ENCODE measurements at places on chromosomes 7 and 10.
A peak's percentile ranks its signal among the peaks of the same experiment; 100 is the strongest.

- no peak overlapping the region for H3K4me3 ChIP-seq
- no peaks in the 10 kb centered on the region for H3K36me3 ChIP-seq
- no peak for DNase-seq
- H3K27ac ChIP-seq = no peak overlapping the region
- H3K4me1 ChIP-seq = no peaks in the 10 kb centered on the region
These were observed 225.5 kb downstream of the PLXNA4 start for GRCh38 chr7:132350741-132351140.

DNA sequence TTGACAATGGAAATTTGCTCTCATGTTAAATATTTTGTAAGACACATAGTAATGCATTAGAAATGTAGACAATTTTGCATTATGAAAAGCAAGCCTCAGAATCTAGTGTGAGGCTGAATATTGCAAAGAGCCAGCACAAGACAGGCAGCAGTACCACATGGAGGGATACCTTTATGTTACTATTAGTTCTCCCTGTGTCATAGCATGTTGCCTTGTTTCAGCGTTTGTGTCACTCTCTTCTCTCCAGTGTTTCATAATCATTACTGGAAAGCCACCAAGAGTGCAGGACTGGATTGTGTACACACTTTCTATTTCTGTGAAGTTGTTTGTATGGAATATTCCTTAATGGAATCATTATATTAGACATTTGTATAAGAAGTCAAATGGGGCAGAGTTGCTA is 8.5 kb downstream of the AHR start:
- H3K4me3 ChIP-seq = no peak overlapping the region
- no peaks in the 10 kb centered on the region for H3K27me3 ChIP-seq
- H3K27ac ChIP-seq = no peak overlapping the region
- DNase-seq = no peak

DNA sequence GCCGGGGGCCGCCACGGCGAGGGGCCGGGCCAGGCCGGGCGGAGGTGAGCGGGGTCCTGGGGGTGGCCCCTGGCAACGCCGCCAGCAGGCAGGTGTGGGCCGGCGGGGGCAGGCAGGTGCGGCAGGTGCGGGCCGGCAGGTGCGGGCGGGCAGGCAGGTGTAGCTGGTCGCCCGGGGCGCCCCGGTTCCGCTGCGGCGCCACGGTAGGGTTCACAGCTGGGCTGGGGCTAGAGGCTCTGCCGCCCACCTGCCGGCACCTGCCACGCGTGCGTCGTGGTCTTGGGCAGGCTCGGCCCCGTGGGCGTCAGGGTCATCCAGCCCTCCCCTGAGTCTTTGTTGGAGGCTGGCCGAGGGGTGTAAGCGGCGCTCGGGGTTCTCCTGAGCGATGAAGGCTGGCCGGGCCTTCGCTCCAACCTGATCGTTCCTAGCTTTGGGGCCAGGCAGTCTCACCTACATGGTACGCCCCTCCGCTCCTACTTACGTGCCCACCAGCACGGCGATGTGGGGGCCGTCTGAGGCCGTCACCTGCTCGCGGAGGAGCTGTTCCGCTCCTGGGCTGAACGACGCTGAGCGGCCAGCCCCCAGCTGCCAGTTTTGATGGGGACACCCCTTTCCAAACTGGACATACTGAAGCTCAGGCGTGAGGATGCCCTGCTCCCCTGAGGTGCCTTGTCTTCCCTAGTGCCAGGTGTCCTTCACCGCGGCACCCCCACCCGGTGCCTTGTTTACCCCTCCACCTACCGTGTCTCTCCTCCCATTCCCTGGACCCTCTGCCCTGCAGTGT is 493 bp downstream of the ZMIZ2 start:
- H3K36me3 ChIP-seq = no peaks in the 10 kb centered on the region
- peak; percentile 84 for DNase-seq
- H3K27ac ChIP-seq = peak overlapping the region; percentile 96
- peaks cover 52% of the 10 kb centered on the region for H3K4me1 ChIP-seq
- H3K4me3 ChIP-seq = peak overlapping the region; percentile 40

- no peaks in the 10 kb centered on the region for H3K27me3 ChIP-seq
- no peak overlapping the region for H3K4me3 ChIP-seq
- H3K36me3 ChIP-seq = no peaks in the 10 kb centered on the region
These were observed 61.1 kb downstream of the KCNMA1 start for GRCh38 chr10:77576444-77577032.

- no peaks in the 10 kb centered on the region for H3K36me3 ChIP-seq
- H3K4me1 ChIP-seq = no peaks in the 10 kb centered on the region
These were observed 194.8 kb downstream of the FANK1 start for GRCh38 chr10:126090911-126091728.

DNA sequence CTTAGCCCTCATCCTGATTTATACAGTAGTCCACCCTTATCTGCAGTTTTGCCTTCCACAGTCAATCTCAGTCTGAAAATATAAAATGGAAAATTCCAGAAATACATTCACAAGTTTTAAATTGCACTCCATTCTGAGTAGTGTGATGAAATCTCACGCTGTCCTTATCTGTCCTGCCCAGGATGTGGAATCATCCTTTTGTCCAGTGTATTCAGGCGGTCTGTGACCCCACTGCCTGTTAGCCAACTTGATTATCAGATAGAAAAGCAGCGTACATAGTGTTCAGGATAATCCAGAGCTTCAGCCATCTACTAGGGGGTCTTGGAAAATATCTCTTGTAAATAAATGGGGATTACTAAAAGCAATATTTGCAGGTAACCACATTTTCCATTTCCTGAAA is 146.3 kb downstream of the MALRD1 start:
- no peak overlapping the region for H3K27ac ChIP-seq
- no peaks in the 10 kb centered on the region for H3K27me3 ChIP-seq
- H3K36me3 ChIP-seq = no peaks in the 10 kb centered on the region
- H3K4me3 ChIP-seq = no peak overlapping the region
- no peaks in the 10 kb centered on the region for H3K4me1 ChIP-seq
- DNase-seq = no peak

DNA sequence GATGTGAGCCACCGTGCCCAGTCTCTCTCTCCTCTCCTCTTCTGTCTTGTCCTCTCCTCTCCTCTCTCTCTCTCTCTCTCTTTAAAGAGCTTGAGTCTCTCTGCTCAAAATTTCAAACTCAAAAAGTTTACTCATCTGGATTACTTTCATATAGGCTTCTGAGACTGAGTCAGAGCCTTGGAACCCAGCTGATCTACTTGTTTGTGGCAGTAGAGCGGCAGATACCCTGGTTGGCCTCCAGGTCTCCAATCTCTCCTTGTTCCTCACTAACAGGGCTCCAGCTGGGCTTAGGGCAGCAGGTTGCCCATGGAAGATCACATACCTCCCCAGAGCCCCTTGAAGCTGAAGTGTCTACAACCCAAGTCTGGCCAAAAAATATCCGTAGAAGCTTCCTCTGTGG is 51.0 kb downstream of the HHEX start:
- H3K27me3 ChIP-seq = no peaks in the 10 kb centered on the region
- no peak overlapping the region for H3K4me3 ChIP-seq
- DNase-seq = no peak
- peaks cover 52% of the 10 kb centered on the region for H3K4me1 ChIP-seq
- H3K27ac ChIP-seq = peak overlapping the region; percentile 6

DNA sequence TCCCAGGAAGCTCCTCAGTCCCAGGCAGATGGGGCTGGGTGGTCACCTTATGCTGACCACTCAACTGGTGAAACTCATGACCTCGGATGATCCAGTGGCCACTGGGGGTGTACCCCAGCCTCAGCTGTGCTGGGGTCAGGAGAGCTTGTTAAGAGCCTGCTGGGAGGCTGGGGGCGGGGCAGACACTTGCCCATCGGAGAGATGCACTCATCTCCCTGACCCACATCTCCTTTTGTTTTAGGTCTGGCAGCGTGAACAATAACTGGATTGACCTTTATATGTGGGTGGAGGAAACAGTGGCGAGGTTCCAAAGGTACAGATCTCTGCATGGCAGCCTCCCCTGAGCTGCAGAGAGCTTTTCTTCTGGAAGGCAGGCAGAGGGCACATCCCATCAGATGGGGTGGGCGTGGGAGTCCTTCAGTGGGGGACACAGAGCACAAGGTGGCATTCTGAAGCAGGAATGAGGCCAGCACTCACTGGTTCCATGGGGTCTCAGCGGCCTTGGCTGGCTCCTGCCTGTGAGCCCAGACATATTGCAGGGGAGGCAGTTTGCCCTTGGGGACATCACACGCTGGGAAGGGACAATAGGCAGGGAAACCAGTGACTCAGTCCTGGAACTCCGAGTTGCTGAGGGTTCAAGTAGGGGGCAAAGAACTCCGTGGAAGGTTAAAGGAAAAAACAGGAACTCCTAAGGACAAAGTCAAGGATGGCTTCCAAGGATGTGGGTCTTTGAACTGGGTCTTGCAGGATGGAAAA is 5.2 kb downstream of the ANTXRL start:
- peaks cover under 1% of the 10 kb centered on the region for H3K27me3 ChIP-seq
- DNase-seq = no peak
- no peak overlapping the region for H3K27ac ChIP-seq
- H3K4me3 ChIP-seq = no peak overlapping the region
- H3K36me3 ChIP-seq = no peaks in the 10 kb centered on the region
- H3K4me1 ChIP-seq = no peaks in the 10 kb centered on the region

- no peaks in the 10 kb centered on the region for H3K27me3 ChIP-seq
- H3K4me1 ChIP-seq = peaks cover 24% of the 10 kb centered on the region
- no peak overlapping the region for H3K4me3 ChIP-seq
- H3K27ac ChIP-seq = no peak overlapping the region
- no peaks in the 10 kb centered on the region for H3K36me3 ChIP-seq
These were observed 123.2 kb downstream of the HERPUD2 start for GRCh38 chr7:35571611-35572240.

DNA sequence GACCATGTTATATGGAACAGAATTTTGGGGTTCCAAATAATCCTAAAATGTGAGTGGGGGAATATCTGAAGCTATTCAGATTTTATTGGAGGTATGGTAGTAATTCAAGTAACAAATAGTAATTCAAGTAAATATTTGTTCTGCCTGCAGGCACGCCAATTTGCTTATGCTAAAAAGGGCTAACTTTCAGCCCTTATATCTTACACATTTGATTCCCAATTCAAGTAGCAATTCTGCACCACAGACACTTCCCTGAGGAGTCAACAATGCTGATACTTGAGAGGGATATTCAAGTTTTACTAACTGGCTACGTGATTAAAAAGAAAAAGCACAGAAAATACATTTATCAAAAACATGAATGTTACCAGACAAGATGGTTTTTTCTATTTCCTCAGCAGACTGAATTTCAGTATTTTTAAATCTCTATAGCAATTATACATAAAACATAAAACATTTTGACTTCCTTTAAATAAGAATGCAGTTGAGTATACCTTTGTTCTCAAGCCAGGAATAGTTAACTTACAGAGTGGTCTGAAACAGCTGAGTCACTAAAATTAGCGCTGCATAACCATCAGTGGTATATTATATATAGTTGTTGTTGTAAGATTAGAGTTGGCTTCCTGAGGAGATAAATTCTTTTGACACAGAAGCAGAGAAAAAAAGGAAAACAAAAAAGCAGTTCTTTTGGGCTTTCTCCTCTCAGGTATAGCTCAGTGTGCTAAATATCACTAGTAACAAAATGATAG is 33.9 kb downstream of the MTPN start:
- H3K4me1 ChIP-seq = peaks cover 15% of the 10 kb centered on the region
- no peak overlapping the region for H3K4me3 ChIP-seq
- no peak for DNase-seq

GRCh38 chr7:8391353-8392062 is 41.9 kb upstream of the NXPH1 start:
- no peak for DNase-seq
- no peaks in the 10 kb centered on the region for H3K36me3 ChIP-seq
- H3K4me1 ChIP-seq = no peaks in the 10 kb centered on the region
- H3K4me3 ChIP-seq = no peak overlapping the region

GRCh38 chr10:30048768-30049517 is 10.4 kb downstream of the JCAD start:
- H3K36me3 ChIP-seq = no peaks in the 10 kb centered on the region
- DNase-seq = no peak
- no peaks in the 10 kb centered on the region for H3K27me3 ChIP-seq
- peaks cover 6% of the 10 kb centered on the region for H3K4me1 ChIP-seq

DNA sequence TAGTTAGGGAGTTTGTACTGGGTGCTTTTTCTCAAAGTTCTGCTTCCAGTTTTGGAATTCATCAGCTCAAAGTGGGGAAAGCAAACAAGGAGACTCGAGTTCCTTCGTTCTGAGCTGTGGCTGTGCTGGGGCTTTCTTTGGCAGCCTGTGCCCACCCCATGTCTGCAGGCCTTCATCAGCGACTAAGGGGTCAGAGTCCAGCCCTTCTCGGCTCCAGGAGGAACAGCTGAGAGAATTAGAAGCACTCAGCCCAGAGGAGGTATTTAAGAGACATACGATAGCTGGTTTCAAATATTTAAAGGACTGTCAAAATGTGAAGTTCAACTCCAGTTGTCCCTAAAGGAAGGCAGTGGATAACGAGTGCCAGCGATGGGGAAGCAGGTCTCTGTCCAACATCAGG is 41.3 kb downstream of the SH3PXD2A start:
- no peaks in the 10 kb centered on the region for H3K4me1 ChIP-seq
- no peak overlapping the region for H3K27ac ChIP-seq
- H3K27me3 ChIP-seq = no peaks in the 10 kb centered on the region
- no peak for DNase-seq

- H3K27me3 ChIP-seq = no peaks in the 10 kb centered on the region
- H3K4me1 ChIP-seq = no peaks in the 10 kb centered on the region
- H3K36me3 ChIP-seq = no peaks in the 10 kb centered on the region
- no peak overlapping the region for H3K27ac ChIP-seq
- no peak overlapping the region for H3K4me3 ChIP-seq
These were observed 22.0 kb downstream of the ITGB8 start for GRCh38 chr7:20352573-20353306.

DNA sequence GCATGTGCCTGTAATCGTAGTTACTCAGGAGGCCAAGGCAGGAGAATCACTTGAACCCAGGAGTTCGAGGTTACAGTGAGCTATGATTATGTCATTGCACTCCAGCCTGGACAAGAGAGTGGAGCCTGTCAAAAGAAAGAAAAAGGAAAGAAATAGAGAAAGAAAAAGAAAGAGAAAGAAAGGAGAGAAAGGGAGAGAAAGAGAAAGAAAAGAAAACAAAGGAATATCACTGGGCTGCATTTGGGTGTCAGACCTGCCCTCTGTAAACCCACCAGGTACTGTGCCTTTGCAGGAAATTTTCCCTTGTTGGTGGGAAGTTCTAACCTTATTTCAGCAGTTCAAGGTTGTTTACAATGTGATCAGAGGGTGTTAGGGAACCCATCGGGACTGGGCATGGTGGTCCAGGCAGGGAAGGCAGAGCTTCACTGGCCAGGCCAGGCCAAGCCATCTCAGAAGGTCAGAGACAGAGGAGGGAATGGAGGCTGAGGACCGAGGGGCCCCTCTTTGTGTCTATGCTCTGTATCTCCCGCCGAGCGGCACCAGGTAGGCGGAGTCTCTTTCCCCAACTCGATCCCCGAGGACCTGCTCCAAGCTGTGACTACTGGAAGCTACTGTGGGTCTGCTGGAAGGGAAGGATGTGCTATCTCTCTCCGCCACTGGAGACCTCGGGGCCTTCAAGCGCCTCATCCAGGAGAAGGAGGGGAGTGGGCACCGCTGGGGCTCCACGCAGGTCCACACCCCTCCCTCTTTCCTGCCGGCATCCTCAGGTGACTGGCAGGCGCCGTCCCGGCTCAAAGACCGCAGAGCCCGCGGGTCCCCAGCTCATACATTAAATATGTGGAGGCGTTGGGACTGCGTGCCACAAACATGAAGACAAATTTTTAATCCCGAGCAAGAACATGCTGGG is 15.2 kb upstream of the KAZALD1 start:
- H3K27me3 ChIP-seq = peaks cover 55% of the 10 kb centered on the region
- H3K4me1 ChIP-seq = peaks cover 26% of the 10 kb centered on the region
- no peak overlapping the region for H3K4me3 ChIP-seq
- no peak overlapping the region for H3K27ac ChIP-seq

GRCh38 chr7:92528958-92529264 is 316 bp downstream of the RBM48 start:
- H3K4me1 ChIP-seq = peaks cover 19% of the 10 kb centered on the region
- no peaks in the 10 kb centered on the region for H3K27me3 ChIP-seq
- H3K4me3 ChIP-seq = peak overlapping the region; percentile 81
- H3K27ac ChIP-seq = peak overlapping the region; percentile 96
- H3K36me3 ChIP-seq = peaks cover 37% of the 10 kb centered on the region
- no peak for DNase-seq

Measured in B cell (primary cell).